Substantia nigra (tissue), 51 donors: ENCODE measurements at places on chromosomes 5 and 9.

DNA sequence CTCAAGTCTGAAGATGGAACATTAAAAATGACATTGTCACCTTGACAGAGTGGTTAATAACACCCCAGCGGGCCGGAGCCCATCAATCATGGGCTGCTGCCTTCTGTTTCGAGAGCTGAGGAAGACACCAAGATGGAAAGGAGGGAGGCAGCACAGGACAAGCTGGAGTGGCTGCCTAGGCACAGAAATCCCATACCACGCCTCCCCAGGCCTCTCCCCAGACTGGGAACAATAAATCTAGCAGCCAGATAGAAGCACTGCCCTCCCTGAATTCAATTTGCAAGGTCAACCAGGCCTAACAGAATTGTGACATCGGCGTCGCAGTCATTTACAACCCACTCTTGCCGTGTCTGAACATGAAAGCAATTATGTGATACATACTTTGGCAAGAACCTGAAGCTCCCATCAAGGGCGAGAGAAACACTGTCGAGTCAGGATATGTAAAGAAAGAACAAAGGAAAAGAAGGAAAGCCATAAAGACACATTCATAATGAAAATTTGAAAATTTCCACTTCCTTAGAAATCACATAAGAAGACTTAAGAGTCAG is 35.4 kb upstream of the ZNF354A start:
- DNase-seq, result no peak

- DNase-seq, result no peak
These were observed 165.2 kb upstream of the KLF9 start for GRCh38 chr9:70579686-70580085.

- DNase-seq, result no peak
These were observed 403.0 kb downstream of the ZNF608 start for GRCh38 chr5:124343451-124343867.

DNA sequence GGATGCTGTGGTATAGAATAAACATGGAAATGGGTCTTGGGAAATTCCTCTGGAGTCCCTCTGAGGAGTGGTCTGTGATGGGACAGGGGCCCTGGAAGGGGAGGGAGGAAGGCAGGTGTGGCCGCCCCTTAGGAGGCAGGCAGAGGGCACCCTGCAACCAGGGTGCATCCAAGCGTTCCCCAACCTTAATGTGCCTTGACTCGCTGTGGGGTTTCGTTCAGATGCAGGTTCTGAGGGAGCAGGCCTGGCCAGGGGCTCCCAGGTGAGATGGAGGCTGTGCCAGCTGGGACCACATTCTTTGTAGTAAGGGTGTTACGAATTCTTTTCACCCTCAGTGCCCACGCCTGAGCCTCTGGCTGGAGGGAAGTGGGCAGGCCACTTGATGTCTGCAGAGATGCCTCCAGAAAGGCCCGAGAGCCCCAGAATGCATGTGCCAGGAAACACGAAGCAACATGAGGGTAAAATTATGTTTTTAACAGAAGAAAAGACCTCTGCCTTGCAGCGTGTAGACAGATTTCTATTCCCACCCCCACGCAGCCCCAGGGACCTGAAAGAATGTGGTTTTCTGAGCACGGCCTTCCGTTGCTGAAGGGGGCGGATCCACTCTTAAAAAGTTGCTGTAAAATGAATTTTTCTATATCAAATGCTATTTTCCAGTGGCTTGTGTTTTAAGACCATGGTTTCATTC is 150.4 kb upstream of the IER5L start:
- DNase-seq, result no peak
